ENCODE measurements at places on chromosomes 7 and 10.
A peak's percentile ranks its signal among the peaks of the same experiment; 100 is the strongest.

GRCh38 chr10:103727546-103727963, 127.8 kb downstream of the SH3PXD2A start:
- DNase-seq: no peak

GRCh38 chr7:29610086-29610485, 46.5 kb downstream of the PRR15 start:
- peak; percentile 44 for DNase-seq

DNA sequence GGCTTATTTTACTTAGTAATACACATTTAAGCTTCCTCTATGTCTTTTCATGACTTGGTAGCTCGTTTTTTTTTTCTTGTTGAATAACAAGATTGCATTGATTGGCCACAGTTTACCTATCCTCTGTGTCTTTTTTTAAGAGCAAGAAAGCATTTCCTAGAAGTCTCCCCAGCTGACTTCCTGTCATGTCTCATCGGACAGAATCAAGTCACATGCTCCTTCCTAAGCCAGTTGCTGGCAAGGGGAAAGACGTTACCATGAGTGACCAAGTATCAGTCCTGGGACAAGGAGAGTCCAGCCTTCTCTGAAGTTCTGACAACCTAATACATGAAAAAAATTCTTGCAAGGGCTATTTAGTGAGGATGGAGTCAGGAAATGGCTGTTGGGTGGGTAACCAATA, 24.9 kb upstream of the SFRP5 start:
- DNase-seq: no peak

DNA sequence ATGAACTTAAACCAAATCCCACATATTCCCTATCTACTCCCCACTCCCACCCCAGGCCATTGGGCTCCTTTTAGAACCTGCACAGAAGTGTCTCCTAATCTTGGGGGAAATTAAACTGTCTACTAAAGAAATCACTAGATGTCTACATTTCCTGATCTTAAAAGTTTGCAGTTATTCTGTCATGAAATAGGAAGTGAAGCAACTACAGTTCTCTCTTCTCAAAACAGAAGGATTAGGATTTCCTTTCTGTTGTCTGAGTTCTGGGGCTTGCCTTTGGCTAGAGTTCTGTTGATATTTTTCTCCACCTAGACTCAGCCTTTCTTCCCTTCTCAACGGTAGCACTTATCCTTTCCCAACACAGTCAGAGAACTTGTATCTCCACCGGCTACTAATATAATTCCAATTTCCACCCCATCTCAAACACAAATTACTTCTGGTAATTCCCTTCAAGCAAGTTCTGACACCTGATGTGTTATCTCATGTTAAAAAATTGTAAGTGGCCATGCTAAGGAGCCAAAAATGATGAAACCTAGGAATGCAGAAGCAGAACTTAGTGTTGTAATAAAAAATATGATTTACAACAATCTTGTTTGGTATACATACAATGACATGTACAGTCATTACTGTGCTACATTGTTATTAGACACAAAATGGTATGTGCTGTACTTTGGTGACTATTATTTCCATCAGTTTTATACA, 12.1 kb downstream of the OR9A4 start:
- no peak for DNase-seq

DNA sequence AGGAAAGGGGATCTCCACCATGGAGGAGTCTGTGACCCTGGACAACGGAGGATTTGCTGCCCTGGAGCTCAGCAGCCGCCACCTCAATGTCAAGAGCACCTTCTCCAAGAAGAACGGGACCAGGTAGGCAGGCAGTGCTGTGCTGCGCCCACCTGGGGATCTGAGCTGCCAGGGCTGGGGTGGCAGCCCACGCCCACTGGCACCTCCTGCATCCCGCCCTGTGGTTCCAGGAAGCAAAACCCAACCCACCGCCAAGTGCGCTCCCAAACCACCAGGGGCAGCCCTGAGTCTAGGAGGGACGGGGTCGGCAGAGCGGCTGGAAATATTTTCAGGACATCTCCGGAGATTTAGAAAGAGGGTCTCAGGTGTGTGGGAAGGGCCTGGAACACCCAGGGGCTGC, 440.3 kb upstream of the FOXK1 start:
- no peak for DNase-seq

GRCh38 chr7:46932676-46933424, 649.1 kb downstream of the TNS3 start:
- peak; percentile 96 for DNase-seq

DNA sequence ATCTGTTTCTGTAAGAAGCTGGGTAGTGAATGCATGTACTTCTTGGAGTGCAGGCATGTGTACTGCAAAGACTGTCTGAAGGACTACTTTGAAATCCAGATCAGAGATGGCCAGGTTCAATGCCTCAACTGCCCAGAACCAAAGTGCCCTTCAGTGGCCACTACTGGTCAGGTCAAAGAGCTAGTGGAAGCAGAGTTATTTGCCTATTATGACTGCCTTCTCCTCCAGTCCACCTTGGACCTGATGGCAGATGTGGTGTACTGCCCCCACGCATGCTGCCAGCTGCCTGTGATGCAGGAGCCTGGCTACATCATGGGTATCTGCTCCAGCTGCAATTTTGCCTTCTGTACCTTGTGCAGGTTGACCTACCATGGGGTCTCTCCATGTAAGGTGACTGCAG, 18.9 kb upstream of the TMEM140 start:
- no peak for DNase-seq

DNA sequence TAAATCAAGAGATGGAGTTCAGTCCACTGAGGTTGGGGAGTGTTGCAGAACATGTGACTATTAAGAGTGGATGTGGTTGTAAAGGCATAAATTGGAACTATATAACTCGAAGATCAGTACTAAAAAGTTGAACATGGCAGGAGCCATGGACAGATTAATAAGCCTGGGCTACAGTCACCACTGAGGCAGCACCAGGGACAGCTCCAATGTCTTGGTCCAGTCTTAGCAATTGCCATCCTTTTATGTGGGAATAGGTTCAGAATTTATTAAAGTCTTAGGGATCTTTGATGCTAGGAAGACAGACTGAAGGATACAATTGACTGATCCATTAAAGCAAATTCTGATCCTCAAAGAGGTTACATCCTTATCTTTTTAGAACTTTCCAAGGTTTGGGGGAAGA, 156.6 kb downstream of the ADRA2A start:
- no peak for DNase-seq

GRCh38 chr7:22841954-22842353, 19.3 kb upstream of the TOMM7 start:
- DNase-seq: no peak

- no peak for DNase-seq
Observed at GRCh38 chr7:72152161-72153131, 259.7 kb downstream of the CALN1 start.

DNA sequence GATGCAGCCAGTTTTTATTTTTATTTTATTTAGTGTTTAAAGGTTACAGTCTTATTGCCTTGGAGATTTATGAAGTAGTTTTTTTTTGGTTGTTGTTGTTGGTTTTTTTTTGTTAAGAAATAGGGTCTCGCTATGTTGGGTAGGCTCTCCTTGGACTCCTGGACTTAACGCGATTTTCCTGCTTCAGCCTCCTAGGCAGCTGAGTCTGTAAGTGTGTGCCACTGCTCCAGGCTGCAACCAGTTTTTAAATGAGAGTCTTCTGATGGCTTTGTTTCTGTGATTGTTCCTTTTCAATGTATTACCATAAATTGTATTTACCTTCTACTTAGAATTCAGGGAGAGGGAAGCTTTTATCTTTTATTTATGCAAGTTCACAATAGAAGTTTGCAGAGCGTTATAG, 62.8 kb downstream of the BICC1 start:
- DNase-seq: no peak

DNA sequence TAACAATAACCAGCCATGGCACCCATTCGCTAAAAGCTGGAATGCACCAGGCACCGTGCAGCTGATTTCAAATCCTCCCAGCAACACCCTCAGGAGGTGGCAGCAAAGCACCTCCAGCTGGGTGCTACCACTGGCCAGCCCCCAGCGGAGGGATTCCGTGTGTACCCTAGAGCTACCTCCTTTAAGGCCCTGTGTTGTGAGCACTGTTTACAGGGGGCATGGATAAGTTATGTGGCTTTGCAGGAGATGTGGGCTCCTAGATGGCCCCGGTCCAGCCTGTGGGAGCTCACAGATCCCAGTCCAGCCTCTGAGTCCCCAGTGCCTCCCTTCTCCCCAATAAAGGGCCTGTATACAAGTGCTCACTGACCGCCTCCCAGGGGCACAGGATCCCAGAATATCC, 27.1 kb downstream of the TNRC18 start:
- no peak for DNase-seq

- DNase-seq: no peak
Observed at GRCh38 chr7:128899392-128899791, 11.1 kb downstream of the KCP start.

DNA sequence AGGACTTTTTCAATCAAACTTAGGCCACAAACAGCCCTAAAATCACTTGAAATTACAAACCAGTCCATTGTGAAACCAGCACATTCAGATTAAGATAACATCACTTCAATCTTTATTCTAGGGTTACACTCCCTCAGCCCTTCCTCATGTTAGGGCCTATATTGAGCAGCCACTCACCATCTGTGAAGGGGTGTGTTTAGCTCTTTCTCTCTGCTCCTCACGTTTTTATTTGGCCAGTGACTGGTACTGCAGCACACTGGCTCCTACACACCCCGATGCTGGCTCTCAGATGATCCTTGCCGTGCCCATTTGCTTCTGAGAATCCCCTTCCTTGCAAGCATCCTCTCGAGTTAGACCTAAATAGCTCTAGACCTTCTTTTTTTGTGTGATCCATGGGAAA, 604.5 kb downstream of the INHBA start:
- DNase-seq: no peak

- DNase-seq: no peak
Observed at GRCh38 chr10:51800725-51801424, 101.5 kb upstream of the CSTF2T start.

DNA sequence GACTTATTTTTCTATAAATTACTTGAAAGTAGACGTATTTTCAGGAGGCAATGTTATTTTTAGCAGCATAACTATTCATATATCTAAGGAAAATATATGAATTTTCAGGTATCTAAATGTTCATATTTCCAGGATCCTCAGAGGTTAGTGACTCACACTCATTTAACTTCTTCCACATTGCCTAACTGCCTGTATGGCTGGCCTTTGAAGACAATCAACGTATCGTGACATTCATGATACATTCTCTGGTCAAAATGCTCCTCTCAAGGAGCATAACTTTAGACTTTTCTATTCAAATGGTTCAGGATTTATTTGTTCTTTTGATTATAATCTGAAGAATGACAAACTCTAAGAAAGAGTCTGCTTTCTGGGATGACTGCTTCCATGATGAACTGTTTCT, 89.3 kb downstream of the SEMA3C start:
- no peak for DNase-seq

DNA sequence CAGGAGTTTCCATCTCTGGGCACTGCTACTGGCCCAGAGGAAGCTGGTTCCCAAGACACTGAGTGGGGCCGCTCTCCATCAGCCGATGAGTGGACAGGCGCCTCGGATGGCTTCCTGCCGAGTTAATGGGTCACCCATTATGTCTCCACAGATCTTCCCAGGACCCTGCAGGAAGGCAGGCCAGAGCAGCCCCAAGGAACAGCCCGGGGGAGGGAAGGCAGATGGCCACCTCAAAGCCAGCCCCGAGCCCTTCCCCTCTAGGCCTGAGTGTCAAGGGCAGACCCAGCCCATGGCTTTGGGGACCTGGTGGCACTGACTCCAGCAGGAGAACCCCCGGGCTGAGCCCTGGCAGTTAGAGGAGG, 3.4 kb upstream of the LFNG start:
- DNase-seq: no peak

- no peak for DNase-seq
Observed at GRCh38 chr7:37391791-37392672, 56.6 kb downstream of the ELMO1 start.

DNA sequence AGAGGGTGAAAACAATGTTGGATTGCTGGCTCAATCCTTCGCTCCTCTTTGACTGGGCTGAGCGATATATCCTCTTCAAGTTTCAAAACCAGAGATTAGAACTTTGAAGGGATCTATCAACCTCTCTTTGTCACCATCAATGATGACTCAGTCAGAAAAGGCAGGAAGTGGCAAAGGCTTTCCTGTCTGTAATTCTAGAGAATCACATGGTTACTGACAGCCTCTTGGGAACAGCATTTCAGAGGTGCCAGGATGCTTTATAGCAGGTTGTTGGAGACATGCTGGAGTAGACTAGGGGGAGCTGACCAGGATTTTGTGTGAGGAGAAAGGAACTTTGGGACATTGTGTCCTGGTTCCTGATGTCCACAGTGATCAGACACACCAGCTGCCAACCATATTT, 81.3 kb downstream of the PRKCQ start:
- no peak for DNase-seq

- peak; percentile 97 for DNase-seq
Observed at GRCh38 chr10:77350711-77351119, 286.9 kb downstream of the KCNMA1 start.

DNA sequence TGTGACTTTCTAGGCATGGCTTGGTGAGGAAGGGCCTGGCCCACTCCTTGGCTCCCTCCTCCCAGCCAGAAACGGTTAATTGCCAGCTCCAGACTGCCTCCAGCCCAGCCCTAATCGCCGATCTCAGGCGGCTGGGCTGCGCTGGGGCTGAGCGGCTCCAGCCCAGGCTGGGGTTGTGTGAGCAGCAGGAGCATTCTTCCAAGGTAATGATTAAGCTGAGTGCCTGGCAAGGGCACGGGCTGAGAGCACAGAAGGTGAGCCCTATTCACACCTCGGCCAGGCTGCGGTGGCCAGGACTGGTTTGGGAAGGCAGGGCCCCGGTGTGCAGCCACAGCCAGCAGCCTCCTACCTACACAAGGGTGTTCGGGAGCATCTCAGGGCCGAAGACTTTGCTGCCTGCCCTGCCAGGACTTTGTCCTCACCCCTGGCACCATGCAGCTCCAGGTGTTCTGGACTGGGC, at the start of gene TMEM72:
Gene TMEM72, plus strand, starts transcription at position 257 of the 460 bp plus-strand sequence. Its CDS starts 176 bp downstream, at position 433.
- no peak for DNase-seq

DNA sequence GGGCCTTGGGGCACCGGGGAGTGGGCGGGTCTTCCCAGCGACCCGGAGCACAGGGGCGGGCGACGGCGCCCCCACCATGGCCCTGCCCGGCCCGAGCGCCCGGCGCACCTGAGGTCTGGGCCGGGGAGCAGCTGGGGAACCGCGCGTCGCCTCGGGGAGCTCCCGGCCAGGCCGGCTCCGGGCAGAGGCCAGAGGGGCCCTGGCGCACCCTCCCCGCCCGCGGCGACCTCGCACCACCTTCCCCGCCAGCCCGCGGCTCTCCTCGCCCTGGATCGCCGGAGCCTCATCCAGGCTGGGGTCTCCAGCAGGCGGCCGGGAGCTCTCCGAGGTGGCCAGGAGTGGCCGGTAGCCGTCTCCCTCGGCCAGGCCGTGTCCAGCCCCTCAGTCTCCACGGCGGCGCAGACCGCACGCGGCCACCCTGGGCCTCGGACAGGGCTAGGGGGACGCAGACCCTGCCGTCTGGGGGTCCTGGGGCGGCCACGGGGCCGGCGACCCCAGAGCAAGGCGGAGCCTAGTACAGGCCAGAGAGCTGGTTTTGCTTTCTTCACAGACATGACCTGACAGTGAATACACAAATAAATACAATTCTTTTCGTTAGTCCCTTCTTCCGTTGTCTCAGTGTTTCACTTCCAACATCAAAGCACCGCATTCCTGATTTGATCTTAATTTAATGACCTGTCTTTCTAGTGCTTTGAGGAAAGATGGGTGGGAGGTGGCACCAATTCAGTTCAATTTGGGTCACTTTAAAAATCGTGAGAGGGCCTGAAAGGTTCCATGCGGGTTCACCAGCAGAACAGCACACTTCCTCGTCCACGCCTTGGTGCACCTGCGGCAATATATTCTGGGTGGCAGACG, 356.9 kb downstream of the DNAJB6 start:
- DNase-seq: no peak

GRCh38 chr10:69276503-69276902, 1.8 kb upstream of the HK1 start:
- no peak for DNase-seq
